ENCODE measurements at places on chromosomes 4 and X. TPM values are rescaled to one million over a fixed set of nuclear protein-coding genes. Genes with fewer than 3 reads are reported as not detected.
A peak's percentile ranks its signal among the peaks of the same experiment; 100 is the strongest.

DNA sequence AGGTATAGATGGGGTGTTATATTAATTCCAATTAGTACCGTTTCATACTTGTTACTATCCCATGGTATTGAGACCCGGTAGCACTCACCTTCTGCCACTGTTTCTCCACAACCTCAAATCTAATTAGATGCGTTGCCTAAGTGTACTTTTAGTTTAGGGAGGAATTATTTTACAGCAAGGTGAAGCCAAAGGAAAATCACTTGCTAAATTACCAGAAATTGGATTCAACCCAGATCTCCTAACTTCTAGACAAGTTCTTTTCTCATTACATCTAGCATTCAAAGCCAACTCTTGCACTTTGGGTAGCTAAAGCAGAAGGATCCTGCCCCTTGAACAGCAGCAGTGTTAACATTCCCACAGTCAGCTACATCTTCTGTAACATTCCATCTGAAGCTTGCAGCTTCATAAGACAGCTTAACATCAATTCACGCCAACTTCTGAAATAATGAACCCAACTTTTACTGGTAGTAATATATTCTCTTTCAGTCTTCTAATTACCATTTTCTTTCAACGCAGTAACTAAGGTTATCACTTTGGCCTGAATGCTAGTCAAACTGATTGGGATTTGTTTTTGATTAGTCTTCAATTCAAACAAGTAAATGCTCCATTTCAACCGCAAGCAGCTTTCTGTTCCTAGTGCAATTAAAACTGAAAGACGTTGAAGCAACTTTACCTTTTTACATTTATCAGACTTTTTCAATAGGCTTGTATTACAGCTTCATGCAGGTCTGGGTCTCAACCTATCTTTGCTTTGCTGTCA, 934 bp upstream of the SEC31A start:
- no peak for DNase-seq

GRCh38 chrX:103464072-103464773, 55.1 kb downstream of the RAB40A start:
- no peak for DNase-seq

- DNase-seq = no peak
Observed at GRCh38 chr4:82710197-82710929, 88.2 kb downstream of the SCD5 start.

- no peak for DNase-seq
Observed at GRCh38 chr4:37973441-37973840, 13.2 kb downstream of the PTTG2 start.

DNA sequence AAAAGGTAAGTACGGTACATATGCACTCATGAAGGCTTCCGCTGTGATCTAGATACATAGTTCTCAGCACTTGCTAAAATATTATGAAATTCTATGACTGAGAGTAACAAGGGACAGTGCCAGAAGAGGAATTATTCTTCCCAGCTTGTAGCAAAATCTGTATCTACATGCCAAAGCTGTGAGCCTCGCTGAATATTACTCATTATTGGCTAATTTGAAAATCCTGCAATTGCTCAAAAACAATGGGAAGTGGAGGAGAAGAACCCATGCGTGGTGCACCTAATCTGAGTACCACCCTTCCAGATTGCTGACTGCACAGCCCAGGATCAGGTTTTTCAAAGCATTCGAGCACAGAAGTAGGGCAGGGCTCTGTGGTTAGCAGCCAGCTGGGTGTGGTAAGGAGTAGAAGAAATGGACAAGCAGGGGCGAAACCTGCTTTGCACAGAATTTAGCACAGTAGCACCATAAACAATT, 17.4 kb upstream of the PDCL2 start:
- no peak for DNase-seq

- no peak for DNase-seq
Observed at GRCh38 chr4:95294321-95294720, 254.5 kb downstream of the UNC5C start.

DNA sequence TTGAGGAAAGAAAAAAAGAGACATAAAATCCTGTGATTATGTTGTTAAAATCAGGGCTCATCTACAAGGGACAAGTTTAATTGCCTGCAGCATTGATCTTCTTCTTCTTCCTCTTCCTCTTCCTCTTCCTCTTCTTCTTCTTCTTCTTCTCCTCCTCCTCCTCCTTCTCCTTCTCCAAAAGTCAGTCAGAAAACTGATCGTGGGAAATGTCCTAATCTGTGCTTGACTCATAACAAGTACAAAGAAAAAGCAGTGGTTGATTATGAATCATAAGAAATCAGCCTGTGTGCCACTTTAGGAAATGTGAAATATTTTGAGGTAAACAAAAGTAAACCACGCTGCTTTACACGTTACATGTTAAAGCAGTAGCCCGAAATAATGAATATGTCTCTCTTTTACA, 2.7 kb upstream of the ATP10D start:
- DNase-seq = no peak

GRCh38 chrX:77820091-77820727, 34.2 kb upstream of the ATRX start:
- DNase-seq = no peak

DNA sequence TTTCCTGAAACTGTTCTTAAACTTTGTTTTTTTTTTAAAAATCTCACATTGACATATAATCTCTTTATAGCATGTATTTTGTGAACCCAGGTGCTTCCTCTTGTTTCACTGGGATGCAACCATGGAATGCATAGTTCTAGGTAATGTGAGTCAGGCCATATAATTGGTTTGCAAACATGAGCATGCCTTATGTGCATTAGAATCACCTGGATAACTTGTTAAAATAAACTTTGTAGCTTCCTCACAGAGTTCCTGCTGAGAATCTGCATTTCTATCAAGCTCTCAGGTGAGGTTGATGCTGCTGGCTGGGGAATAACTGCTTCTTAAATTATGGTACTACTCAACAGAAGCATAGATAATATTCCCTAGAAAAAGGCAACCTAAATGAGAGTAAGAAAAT, 940.3 kb upstream of the LCORL start:
- no peak for DNase-seq

DNA sequence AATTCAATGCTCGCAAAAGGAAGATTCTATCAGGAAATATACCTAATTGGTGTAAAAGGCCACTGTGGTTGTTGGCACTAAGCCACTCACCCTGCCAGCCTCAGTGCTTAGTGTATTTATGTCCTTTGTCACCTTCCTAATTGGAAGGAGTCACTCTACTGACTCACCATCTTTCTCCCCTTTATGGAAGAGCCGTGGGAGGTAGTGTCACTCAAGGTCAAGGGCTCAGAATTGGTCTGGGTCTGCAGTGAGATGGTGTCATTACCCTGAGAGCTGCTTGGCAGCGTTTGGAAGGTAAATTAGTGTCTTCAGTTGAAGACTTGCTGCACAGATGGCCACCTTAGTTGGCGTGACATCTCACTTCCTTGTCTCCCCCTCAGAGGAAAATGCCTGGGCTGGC, 41.7 kb upstream of the CDKN2AIP start:
- DNase-seq = peak; percentile 36

DNA sequence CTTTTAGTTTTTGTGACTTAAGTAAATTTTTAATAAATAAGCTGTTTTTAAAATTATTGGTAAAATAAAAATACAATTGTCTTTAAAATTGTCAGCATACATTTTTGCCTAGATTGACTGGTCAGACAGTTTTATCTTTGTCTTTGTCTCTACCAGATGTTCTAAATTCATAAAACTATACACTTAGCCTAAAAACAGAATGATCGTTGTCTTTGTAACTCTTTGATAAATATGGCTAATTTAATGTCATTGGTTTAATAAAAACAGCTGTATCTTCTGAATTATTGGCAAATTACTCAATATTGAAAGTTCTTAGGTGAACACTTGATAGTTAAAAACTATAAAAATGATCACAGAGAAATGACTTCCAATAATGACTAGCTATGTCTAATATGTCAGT, 36.5 kb upstream of the NPFFR2 start:
- no peak for DNase-seq

- DNase-seq = no peak
Observed at GRCh38 chr4:144461906-144462305, 184.1 kb upstream of the HHIP start.

DNA sequence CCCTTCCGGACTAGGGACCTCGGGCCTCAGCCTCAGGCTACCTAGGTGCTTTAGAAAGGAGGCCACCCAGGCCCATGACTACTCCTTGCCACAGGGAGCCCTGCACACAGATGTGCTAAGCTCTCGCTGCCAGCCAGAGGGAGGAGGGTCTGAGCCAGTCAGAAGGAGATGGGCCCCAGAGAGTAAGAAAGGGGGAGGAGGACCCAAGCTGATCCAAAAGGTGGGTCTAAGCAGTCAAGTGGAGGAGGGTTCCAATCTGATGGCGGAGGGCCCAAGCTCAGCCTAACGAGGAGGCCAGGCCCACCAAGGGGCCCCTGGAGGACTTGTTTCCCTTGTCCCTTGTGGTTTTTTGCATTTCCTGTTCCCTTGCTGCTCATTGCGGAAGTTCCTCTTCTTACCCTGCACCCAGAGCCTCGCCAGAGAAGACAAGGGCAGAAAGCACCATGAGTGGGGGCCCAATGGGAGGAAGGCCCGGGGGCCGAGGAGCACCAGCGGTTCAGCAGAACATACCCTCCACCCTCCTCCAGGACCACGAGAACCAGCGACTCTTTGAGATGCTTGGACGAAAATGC, at the start of gene WAS:
Gene WAS (plus strand): TSS at position 389 of the 572 bp plus-strand sequence. CDS start 55 bp downstream, at position 444.
- DNase-seq = peak; percentile 77

DNA sequence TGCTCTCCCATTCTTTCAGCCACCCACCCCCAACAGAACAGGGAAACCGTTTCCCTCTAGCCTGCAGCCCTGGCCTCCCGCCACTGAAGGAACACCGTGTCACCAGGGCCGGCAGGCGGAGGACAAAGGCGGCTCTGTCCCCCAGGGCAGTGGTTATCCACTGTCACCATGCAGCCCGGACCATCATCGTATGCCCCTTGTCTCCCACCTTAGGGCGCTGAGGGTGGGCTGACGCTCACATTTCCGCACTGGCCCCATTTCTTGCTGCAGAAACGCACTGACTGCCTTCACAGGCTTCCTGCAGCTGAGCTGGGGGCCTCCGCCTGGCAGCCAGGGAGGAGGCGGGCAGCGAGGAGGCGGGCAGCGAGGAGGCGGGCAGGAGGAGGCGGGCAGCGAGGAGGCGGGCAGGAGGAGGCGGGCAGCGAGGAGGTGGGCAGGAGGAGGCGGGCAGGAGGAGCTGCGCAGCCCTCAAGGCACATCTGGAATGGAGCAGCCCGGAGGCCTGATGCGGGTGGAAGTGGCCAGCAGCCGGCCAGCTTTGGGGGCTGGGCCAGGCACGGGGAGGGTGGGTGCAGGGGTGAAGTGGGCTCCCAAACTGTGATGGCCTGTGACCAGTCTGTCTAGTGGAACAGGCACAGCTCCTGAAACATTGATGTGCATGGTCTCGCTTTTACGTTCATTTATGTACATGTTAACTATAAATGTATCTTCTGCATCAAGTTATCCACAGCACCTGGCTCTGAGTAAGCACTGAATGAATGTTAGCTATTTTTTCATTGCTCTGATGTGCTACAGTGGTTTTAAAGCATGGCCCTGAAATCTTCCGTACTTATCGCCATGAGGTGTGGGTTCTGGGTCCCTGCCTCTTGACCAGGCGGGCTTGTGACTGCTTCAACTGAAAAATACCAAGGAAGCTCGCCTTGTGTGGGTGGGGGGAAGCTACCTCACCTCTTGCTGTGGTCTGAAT, 20.6 kb upstream of the KIAA0232 start:
- no peak for DNase-seq

- DNase-seq = no peak
Observed at GRCh38 chr4:185735866-185736400, 76.1 kb downstream of the SORBS2 start.

- DNase-seq = no peak
Observed at GRCh38 chrX:70500826-70501225, 56.2 kb downstream of the DLG3 start.

DNA sequence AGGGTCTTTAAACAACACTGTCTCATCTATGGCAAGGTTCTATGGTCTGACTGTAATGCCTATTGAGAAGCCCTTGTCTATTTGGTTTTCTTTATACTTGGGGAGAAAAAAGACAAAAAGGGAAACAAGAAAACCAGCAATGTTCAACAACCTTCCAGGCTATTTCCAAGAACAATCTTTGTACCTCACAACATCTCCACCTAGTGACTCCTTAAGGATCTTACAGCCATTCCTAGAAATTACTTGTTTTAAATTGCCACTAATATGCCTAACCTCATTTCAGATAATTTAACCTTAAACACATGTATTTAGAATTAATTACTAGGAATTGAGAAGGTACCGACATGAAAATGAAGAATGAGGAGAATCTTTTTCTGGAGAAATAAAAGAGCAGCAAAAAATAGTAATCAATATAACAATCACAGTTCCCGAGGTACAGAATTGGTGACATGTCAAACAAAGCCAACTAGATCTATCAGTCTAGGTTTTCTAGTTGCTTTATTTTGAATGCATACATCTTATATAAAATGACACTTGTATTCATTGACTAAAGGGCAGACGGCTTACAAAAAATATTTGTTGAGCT, 1.6 kb upstream of the RBM46 start:
- no peak for DNase-seq

- DNase-seq = no peak
Observed at GRCh38 chr4:176818531-176818930, 25.8 kb upstream of the VEGFC start.

GRCh38 chr4:71732066-71732465, 51.8 kb downstream of the GC start:
- no peak for DNase-seq

DNA sequence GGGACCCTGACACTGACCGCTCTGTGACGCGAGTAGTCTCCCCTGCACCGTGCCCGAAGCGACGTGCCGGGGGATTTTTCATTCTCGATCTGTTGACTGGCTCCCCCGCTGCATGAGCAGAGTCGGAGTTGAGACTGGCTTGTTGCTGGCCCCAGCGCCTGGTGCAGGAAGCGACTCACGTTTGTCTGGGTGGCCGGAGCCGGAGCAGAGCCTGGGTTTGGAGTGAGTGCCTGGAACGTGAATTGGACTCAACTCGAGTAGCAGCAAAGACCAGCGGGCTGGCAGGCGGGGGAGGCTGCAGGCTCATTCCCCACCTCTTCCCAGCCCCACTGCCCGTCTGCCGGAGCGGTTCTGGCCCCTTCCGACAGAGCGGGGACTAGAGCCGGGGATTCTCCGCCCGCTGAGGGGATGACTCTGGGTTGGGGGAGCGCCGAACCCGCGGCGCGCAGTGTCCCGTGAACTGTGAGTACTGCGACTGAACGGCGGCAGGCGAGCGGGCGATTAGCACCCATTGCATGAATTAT, 554 bp downstream of the PCDH7 start:
- peak; percentile 75 for DNase-seq

GRCh38 chrX:23557070-23557469, 110.2 kb upstream of the PRDX4 start:
- no peak for DNase-seq

GRCh38 chr4:114598191-114599121, at the start of gene UGT8:
Gene UGT8 (plus strand): TSS chr4:114598807. CDS start chr4:114622881, 24,074 bp downstream.
- DNase-seq = no peak

RTL9 gene
- 0.35 TPM for total RNA-seq

KLHL13 gene
- total RNA-seq = 15.5 TPM

HSD17B11 gene
- 11.0 TPM for total RNA-seq

SNCA gene
- 33.6 TPM for total RNA-seq

RASSF6 gene
- not detected for total RNA-seq

ATP10D gene
- 11.6 TPM for total RNA-seq

NOX1 gene
- total RNA-seq = not detected

GAGE2A gene
- not detected for total RNA-seq

HSFX1 gene
- 2.0 TPM for total RNA-seq

IBSP gene
- not detected for total RNA-seq

MGARP gene
- 0.81 TPM for total RNA-seq

PCDH18 gene
- total RNA-seq = 4.9 TPM

FDCSP gene
- not detected for total RNA-seq

ALB gene
- total RNA-seq = not detected

TGIF2LX gene
- not detected for total RNA-seq

GPR119 gene
- not detected for total RNA-seq

Data from cardiac septum (tissue), 1 donor.